ENCODE measurements at places on chromosomes 13 and 19. TPM values are rescaled to one million over a fixed set of nuclear protein-coding genes. Genes with fewer than 3 reads are reported as not detected.

OSCAR gene
- total RNA-seq, result 0.96 TPM

ZNF793 gene
- total RNA-seq, result 10.6 TPM

KRTDAP gene
- not detected for total RNA-seq

NLRP7 gene
- total RNA-seq, result not detected

SGTA gene
- 42.6 TPM for total RNA-seq

UNC13A gene
- total RNA-seq, result 0.25 TPM

RAB20 gene
- total RNA-seq, result 8.8 TPM

PCDH8 gene
- not detected for total RNA-seq

LRG1 gene
- total RNA-seq, result not detected

IFI30 gene
- 78.8 TPM for total RNA-seq

- peaks cover 3% of the 10 kb centered on the region for H3K27me3 ChIP-seq
- no peak overlapping the region for H3K27ac ChIP-seq
- no peak overlapping the region for H3K4me3 ChIP-seq
Measured at GRCh38 chr13:30665638-30666037, 47.9 kb downstream of the USPL1 start.

DNA sequence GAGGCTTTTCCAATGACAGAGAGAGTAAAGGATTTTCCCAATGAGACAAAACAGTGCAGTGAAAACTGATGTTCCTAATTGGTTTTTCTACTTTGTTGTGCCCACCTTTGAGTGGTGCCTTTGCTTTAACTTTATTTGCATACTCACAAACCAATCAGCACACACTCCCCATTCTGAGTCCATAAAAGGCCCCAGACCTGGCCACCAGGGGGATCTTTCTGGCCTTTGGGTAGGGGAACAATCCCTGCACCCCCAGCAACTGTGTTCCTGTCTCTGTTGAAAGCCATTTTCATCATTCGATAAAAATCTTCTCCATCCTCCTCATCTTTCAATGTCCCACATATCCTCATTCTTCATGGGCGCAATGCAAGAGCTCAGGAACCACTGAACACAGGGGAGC lies 252.8 kb downstream of the B3GLCT start:
- H3K36me3 ChIP-seq, result no peaks in the 10 kb centered on the region
- H3K4me1 ChIP-seq, result no peaks in the 10 kb centered on the region
- no peak overlapping the region for H3K4me3 ChIP-seq
- H3K27ac ChIP-seq, result no peak overlapping the region
- peaks cover 6% of the 10 kb centered on the region for H3K27me3 ChIP-seq
- DNase-seq, result no peak

DNA sequence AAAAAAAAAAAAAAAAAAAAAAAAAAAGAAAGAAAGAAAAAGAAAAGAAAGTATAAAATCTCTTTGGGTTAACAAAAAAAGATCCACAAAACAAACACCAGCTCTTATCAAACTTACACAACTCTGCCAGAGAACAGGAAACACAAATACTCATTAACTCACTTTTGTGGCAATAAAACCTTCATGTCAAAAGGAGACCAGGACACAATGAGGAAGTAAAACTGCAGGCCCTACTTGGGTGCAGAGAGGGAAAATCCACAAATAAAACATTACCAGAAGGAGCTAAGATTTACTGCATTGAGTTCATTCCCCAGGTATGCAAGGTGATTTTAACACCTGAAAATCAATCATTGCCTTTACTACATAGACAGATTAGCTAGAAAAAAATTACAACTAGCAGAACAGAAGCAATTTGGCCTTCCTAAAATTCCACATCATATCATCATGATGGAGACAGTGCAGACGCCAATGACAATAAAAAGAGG lies 9.6 kb upstream of the CEACAM5 start:
- peaks cover 3% of the 10 kb centered on the region for H3K27me3 ChIP-seq
- H3K4me1 ChIP-seq, result no peaks in the 10 kb centered on the region
- no peaks in the 10 kb centered on the region for H3K36me3 ChIP-seq
- no peak overlapping the region for H3K27ac ChIP-seq
- no peak for DNase-seq

- DNase-seq, result no peak
- H3K4me3 ChIP-seq, result no peak overlapping the region
- H3K4me1 ChIP-seq, result peaks cover 13% of the 10 kb centered on the region
Measured at GRCh38 chr13:112708560-112709240, 18.9 kb downstream of the ATP11A start.

DNA sequence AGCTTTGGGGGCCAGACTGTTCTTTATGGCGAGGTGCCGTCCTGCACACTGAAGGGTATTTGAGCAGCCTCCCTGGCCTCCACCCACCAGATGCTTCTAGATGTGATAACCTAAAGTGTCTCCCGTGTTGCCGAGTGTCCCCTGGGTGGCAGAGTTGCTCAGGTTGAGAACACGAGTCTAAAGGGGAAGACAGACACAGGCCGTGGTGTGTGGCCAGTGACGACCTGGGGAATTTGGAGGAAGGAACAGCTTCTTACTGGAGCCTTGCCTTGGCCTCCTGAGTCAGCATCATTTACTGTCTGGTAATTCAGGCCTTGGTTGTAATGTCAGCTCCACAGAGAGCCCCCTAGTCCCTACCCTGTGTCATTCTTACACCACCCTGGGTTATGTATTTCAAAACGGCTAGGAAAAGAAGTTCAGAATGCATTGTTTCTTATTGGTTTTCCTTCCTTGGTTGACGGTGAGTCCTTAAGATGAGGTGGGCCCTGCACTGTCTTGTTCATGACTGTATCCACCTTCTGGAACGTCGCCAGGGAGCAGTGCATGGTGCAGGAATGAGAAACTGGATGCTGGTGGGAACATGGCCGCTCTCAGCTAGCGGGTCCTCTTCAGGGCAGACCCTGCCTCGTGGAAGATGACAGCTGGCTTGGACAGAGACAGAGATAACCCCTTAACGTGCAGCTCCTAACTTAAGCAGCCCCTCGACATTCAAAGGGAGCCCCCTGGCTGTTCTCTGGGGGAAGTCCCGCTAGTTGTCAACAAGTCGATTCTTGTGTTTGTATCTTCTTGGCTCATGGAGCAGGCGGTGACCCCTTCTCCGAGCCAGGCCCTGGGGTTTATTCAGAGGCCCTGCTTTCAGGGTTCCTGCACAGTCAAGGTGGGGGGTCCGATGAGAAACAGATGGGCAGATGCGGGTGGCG lies 7.2 kb downstream of the SIN3B start:
- no peaks in the 10 kb centered on the region for H3K27me3 ChIP-seq
- DNase-seq, result no peak
- peaks cover 14% of the 10 kb centered on the region for H3K36me3 ChIP-seq
- no peak overlapping the region for H3K27ac ChIP-seq
- peaks cover 1% of the 10 kb centered on the region for H3K4me1 ChIP-seq

- peaks cover 6% of the 10 kb centered on the region for H3K36me3 ChIP-seq
- no peak overlapping the region for H3K4me3 ChIP-seq
- no peak overlapping the region for H3K27ac ChIP-seq
- H3K27me3 ChIP-seq, result no peaks in the 10 kb centered on the region
- no peak for DNase-seq
- H3K4me1 ChIP-seq, result peaks cover 18% of the 10 kb centered on the region
Measured at GRCh38 chr19:47776568-47776967, 1.9 kb upstream of the SELENOW start.

GRCh38 chr19:722553-723101 lies 13.9 kb downstream of the PALM start:
- peaks cover 18% of the 10 kb centered on the region for H3K27me3 ChIP-seq
- DNase-seq, result no peak
- H3K27ac ChIP-seq, result no peak overlapping the region
- no peaks in the 10 kb centered on the region for H3K36me3 ChIP-seq

DNA sequence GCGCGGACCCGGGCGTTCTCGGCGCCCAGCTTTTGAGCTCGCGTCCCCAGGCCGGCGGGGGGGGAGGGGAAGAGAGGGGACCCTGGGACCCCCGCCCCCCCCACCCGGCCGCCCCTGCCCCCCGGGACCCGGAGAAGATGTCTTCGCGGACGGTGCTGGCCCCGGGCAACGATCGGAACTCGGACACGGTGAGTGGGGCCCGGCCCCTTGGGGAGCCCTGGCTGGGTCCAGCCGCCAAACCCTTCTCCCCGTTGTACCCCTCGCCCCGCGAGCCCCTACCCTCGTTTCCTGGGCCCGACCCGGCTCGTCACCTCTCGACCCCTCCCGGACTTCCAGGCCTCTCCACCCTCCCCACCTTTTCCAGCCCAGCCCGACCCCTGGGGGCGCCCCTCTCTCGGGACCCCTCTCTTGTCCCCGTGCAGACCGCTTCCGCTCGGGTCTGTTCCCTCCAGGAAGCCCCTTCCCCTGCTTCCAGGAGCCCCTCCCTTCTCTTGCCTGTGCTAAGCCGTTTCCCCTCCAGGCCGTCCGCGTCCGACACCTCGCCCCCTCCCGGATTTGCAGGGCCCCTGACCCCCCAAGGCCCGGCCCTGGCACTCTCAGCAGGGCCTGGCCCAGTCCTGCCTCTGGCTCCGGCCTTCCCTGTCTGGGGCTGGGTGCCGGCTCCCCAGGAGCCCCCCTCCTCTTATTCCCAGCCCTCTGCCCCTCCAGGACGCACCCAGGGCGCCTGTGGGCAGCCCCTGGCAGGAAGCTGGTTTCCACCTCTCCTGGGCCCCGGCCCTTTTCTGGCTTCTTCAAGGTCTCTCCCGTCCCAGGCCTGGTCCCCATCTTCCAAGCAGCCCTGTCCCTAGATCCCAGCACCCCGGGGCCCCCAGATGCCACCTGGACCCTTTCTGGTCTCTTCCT lies 632 bp downstream of the MARK4 start:
- no peaks in the 10 kb centered on the region for H3K36me3 ChIP-seq
- peaks cover 28% of the 10 kb centered on the region for H3K4me1 ChIP-seq
- H3K27ac ChIP-seq, result peak overlapping the region; percentile 81

DNA sequence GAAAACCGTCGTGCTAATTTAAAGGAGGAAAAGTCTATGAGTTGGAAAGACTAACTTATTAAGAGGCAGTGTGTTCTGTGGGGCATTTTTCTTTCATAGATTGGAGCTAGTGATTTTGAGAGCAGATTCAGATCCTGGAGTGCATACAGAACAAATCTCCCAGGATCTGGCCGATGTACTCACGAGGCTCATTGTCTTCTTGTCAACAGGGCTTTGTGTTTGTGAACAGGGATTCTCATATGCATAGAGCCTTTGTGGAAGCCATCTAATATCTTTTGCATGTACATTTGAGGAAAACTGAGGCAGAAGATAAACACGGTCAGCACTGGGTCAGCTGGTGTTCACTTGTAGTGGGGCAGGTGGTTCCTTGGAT lies 482.9 kb upstream of the TSHZ3 start:
- no peaks in the 10 kb centered on the region for H3K36me3 ChIP-seq
- H3K4me1 ChIP-seq, result no peaks in the 10 kb centered on the region
- no peaks in the 10 kb centered on the region for H3K27me3 ChIP-seq

GRCh38 chr13:99982036-99982730 lies 599 bp downstream of the ZIC2 start:
- peaks cover 21% of the 10 kb centered on the region for H3K4me1 ChIP-seq
- peak; percentile 48 for DNase-seq
- H3K4me3 ChIP-seq, result no peak overlapping the region
- H3K27me3 ChIP-seq, result peaks cover 66% of the 10 kb centered on the region

DNA sequence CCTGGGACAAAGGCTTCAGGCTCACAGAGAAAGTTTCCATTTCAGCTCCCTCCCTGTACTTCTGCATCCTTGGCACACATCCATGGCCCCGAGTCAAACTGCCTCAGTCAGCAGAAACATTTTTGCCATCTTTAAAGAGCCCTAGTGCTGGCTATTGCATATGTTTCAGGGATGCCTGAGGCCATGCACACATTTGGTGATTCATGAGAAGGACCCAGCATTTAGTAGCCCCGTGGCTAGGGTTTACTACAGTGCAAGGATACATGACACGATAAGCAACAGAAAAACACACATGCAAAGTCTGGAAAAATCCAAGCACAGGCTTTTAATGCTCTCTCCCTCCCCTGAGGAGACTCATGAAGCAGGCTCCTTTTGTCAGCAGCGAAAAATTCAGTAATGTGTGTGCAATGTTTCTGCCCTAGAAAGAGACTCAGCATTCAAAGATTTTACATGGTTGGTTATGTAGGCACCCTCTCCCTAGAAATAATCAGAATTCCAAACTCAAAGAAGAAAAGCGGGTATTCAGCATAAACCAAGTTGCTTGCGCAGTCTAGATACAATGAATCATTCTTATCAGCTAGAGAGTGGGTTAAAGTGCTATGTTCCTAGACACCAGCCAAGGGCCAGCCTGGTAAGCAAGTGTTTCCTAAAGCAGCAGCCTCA lies 17.6 kb downstream of the ACOD1 start:
- peaks cover 9% of the 10 kb centered on the region for H3K27me3 ChIP-seq
- DNase-seq, result no peak
- H3K36me3 ChIP-seq, result peaks cover 2% of the 10 kb centered on the region
- H3K27ac ChIP-seq, result no peak overlapping the region

- DNase-seq, result no peak
- no peak overlapping the region for H3K27ac ChIP-seq
- no peaks in the 10 kb centered on the region for H3K27me3 ChIP-seq
- peaks cover 1% of the 10 kb centered on the region for H3K4me1 ChIP-seq
- H3K36me3 ChIP-seq, result no peaks in the 10 kb centered on the region
- H3K4me3 ChIP-seq, result no peak overlapping the region
Measured at GRCh38 chr13:33637978-33638743, 179.8 kb upstream of the RFC3 start.

- peak; percentile 25 for DNase-seq
- no peaks in the 10 kb centered on the region for H3K36me3 ChIP-seq
- peaks cover 13% of the 10 kb centered on the region for H3K27me3 ChIP-seq
- H3K27ac ChIP-seq, result no peak overlapping the region
Measured at GRCh38 chr19:41701401-41702075, 6.9 kb upstream of the CEACAM5 start.

GRCh38 chr19:46687438-46688145 lies 26.6 kb upstream of the DACT3 start:
- no peak overlapping the region for H3K4me3 ChIP-seq
- peaks cover 43% of the 10 kb centered on the region for H3K36me3 ChIP-seq
- peaks cover 1% of the 10 kb centered on the region for H3K4me1 ChIP-seq

GRCh38 chr13:33761740-33762139 lies 56.2 kb upstream of the RFC3 start:
- no peak for DNase-seq
- no peak overlapping the region for H3K4me3 ChIP-seq
- H3K36me3 ChIP-seq, result no peaks in the 10 kb centered on the region

DNA sequence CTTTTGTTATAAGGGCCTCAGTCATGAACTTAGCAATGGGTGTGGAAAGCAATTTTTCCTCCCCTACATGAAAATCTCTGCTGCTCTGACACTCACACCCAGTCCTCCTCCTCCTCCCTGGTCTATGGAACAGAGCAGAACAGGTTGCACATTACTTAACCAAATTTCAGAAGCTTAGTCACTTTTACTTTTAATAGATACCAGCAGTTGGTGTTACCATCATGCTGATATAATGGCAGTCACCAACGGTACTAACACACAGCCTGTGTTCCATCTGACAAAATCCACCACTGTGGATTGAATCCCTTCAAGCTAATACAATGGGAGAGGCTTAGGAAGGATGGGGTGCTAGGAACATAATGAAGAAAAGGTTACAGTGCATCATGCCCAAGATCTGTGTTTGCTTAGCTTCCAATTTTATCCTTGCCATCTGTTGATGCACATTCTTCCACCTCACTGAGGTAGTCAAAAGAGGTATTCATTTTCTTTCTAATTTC lies 9.8 kb downstream of the TPT1 start:
- H3K4me1 ChIP-seq, result peaks cover 62% of the 10 kb centered on the region
- H3K36me3 ChIP-seq, result peaks cover 14% of the 10 kb centered on the region
- H3K27ac ChIP-seq, result peak overlapping the region; percentile 6
- no peak overlapping the region for H3K4me3 ChIP-seq
